ENCODE measurements at places on chromosomes 3 and 15. TPM values are rescaled to one million over a fixed set of nuclear protein-coding genes. Genes with fewer than 3 reads are reported as not detected.
A peak's percentile ranks its signal among the peaks of the same experiment; 100 is the strongest.

DNA sequence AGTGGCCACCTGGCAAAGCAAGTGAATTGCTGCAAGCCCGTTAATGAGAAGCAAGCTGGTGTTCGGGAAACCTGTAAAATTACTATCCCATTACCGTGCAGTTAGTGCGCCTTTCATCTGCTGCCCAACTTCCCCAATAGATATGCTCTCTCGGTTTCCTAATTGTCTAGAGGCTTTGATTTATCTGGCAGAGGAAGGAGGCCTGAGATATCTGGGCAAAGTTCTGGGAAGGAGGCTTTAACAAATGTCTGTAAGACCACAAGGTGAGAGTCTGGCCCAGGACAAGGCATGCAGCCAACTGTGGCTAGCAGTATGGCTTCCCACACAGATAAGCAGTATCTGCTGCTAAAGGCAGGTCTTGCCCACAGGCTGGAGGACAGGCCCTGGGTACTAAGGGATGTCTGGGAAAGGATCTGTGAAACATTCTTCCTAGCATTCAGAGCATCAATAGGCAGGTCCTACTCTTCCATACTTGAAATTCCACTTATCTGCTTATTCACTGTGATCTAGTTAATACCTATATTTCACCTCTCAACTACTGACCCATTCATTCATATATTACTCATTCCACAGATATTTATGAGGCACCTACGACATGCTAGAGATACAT, 130.0 kb upstream of the SLC2A2 start:
- DNase-seq, result no peak

DNA sequence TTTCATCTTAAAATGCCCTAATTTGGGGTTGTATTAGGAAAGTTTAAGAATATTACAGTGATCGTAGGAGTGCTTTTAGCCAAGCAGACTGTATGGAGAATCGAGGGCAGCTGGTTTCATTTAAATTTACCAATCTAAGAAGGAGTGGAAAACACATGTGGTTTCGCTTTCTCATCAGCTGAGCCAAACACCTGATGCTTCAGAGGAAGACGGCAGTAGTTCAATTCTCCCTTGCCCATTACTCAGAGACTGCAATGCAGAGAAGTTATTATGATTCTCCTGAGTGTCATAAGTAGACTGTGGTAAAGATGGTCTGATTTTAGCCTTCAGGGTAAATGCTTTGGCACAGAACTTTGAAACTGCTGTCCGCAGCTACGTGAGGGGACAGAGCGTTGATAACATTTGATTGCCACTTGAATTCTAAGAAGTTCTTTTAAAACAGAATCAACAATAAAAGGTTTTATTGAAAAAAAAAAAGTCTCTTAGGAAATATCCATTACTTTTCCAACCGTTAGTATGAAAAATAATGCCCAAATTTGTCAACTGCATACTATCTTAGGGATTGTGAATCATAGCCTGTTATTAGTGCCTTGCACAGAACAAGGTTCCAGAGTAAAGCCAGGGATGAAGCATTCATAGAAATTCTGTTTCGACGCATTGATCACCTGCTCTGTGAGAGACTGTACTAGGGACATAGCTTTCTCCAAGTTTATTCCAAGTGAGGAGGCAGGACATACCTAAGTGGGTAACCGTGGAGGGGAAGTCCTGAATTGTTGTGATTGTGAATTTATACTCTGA, 25.6 kb downstream of the LYSMD4 start:
- no peak for DNase-seq

GRCh38 chr15:35198197-35198596, 113.1 kb upstream of the NANOGP8 start:
- DNase-seq, result no peak

DNA sequence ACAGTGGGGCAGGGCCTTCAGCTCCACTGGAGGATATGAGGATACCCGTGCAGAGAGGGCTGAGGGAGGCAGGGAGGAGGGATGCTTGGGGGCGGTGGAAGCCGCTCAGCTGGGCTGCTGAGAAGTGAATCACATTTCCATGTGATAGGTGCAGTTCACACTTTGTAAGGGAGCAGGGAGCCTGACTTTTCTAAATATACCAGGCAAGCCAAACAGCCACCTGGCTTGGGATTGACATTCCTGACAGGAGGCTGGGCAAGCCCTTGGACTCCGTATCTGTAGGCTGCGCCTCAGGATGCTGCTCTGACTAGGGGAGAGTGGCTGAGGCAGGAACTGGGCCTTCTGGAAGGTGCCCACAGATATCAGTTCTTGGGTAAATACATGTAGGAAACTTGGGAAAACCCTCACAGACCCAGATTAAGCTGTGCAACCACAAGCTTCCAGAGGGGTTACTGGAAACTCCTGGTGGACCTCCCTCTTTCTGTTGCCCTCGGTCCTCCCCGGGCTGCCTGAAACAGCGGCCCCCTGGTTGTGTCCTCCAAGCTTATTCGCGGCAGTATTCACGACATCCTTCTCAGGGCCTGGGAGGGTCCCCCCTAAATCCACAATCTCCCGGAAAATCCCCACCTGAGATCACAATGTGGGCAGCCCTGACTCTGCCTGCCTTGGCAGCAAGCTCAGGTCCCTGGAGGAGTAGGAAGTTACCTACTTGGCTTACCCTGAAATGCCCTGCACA, 33.0 kb upstream of the ADCY5 start:
- no peak for DNase-seq

GRCh38 chr3:133954717-133955360, 59.2 kb upstream of the RAB6B start:
- no peak for DNase-seq

GRCh38 chr15:76905013-76905839, at the start of gene SCAPER:
TSS of gene SCAPER (minus strand) at chr15:76905340. CDS start at chr15:76883817, 21,523 bp downstream.
- peak; percentile 96 for DNase-seq

GRCh38 chr3:6994081-6994668, 133.3 kb downstream of the GRM7 start:
- DNase-seq, result no peak

- DNase-seq, result no peak
Observed at GRCh38 chr3:147398813-147399534, 7.4 kb downstream of the ZIC4 start.

GRCh38 chr15:101639667-101640066, 12.5 kb downstream of the TM2D3 start:
- no peak for DNase-seq

DNA sequence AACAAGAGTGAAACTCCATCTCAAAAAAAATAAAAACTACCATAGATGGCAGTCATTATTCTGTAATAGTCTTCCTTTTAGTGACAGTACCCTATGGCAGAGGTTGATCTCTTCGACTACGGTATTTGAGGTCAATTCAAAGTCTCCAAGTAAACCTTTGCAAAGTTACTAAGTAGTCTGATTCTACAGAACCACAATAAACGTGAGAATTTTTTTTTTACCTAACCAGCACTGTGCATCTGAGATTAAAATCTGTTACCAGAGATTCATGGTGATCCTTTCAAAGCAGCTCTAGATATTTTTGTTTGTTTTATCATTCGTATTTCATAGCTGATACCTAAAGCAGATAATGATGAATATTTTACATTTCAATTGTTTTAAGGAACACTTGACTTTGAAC, 86.6 kb upstream of the CHD2 start:
- DNase-seq, result no peak

DNA sequence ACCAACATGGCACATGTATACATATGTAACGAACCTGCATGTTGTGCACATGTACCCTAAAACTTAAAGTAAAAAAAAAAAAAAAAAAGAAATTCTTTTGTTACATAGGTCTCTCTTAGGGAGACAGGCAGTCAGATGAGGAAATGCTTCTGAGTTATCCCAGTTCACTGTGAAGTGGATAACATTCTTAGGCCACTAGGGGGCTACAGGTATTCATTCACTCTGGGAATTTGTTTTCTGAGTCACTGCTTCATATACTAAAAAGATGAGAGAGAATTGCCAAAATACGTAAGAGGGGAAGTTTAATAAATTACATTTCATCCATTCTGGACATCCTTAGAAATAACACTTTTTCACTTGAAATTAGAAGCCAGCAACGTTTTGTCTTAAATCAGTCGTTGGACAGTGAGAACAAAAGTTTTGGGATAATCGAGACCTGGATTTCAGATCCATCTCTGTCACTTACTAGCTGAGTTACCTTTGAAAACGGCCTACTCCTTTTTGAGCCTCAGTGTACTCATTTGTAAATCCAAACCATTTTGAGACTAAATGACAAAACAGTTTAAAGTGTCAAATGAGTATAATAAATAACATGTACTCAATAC, 738.4 kb upstream of the ALCAM start:
- DNase-seq, result no peak

- DNase-seq, result no peak
Observed at GRCh38 chr15:99090938-99091337, 13.9 kb upstream of the SYNM start.

- no peak for DNase-seq
Observed at GRCh38 chr3:86869566-86869965, 121.4 kb downstream of the VGLL3 start.

DNA sequence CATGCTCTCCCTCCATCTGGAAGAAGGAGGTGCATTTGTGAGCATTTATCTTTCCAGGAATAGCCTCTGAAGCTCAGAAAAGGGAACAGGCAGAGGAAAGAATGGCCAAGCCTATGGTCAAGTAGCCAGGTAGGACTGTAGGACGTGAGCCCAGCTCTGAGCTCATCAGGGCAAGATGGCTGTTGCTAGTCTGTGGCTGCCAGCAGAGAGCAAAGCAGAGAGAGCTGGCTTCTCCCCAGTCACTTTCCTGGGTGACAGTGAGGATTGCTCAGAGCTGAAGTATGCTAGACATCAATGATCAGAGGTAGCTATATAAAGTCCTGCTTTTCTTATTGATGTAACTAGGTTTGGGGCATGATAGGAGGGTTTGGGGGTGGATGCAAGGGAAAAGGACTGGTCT, 146.1 kb upstream of the SLC24A5 start:
- DNase-seq, result no peak

DNA sequence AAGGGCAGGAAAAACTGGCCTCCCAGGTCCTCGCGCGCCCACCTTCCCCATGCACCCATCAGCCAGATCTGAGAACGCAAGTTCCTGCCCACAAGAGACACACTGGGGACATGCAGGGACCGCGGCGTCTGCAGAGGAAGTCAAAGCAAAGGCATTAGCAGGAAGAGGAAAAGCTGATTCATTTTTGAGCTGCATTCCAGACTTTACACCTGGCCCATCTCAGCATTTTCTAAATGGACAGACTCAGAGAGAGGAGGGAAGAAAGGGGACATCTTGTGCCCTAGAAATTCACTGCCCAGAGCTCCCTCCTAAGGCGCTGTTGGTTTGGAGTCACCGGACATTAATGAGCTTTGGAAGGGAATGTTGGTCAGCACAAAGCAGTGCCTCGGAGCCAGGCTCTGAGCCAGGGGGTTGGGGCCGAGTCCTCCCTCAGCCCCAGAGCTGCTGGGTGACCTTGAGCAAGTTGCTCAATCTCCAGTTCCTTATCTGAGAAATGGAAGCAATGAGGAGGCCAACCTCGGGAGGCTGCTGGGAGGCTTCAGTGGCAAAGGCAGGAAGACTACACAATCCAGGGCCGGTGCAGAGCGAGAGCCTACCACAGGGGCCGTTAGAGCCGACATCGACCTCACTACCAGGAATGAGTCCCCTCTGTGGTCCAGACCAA, 150.5 kb upstream of the IQSEC1 start:
- DNase-seq, result no peak

GRCh38 chr15:25725758-25726157, 137.4 kb downstream of the ATP10A start:
- no peak for DNase-seq

GRCh38 chr15:28051955-28052633, 47.0 kb downstream of the OCA2 start:
- no peak for DNase-seq

GRCh38 chr3:126609909-126610308, 45.0 kb downstream of the TXNRD3 start:
- no peak for DNase-seq

The GPR15 gene
- not detected for total RNA-seq

The TM4SF1 gene
- total RNA-seq, result 2.2 TPM

The PCOLCE2 gene
- total RNA-seq, result 6.8 TPM

The DZIP1L gene
- 10.4 TPM for total RNA-seq
